ENCODE measurements at places on chromosomes 2 and 18.

DNA sequence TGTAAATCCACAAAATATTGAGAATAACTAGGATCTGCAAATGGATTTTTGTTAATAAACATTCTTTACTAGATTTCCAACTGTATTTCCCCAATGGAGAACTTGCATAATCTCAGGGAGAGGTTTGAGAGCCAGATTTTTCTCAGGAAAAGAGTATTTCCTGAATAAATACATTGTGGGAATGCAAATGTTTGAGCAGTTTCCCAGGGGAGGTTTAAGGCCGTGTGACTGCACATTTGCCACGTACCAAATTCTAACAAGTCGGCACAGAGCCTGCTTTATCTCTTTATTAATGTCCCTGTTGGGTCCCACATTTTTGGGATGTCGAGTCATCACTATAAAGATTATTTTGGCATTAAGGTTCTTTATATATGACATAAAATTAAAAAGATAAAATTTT, 27.0 kb downstream of the TFPI start:
- no peak for DNase-seq

DNA sequence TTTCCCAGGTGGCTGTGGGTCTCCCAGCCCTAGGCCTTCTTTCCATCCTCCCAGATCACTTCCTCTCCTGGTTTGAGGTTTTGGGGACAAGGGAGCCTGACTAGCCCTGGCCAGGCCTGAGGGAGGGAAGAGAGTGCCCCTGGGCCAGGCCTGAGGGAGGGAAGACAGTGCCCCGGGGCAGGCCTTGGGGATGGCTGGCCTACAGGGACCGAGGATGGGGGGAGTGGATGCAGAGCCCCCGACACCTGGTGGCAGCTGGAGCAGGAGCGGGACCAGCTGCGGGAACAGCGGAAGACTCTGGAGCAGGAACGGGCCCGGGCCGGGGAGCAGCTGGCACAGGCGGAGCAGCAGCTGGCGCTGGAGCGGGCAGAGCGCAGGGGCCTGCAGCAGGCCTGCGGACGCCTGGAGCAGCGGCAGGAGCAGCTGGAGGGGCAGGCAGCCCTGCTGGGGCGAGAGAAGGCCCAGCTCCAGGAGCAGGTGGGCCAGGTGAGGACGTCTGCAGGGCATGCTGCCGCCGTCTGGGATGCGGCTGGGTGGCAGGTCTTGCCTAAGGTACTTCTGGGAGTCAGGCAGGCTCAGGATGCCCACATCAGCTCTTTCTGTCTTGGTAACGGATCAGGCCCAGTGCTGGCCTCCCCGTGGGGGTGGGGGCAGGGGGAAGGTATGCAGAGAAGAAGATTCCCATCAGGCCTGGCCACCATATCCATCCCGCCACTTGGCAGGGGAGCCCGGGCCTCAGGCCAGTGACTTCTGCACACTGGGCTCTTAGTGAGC, 29.2 kb downstream of the CROCC2 start:
- no peak for DNase-seq

GRCh38 chr2:237471438-237472186, 15.4 kb upstream of the MLPH start:
- DNase-seq: no peak

- no peak for DNase-seq
Observed at GRCh38 chr18:48336332-48336731, 72.9 kb downstream of the ZBTB7C start.

DNA sequence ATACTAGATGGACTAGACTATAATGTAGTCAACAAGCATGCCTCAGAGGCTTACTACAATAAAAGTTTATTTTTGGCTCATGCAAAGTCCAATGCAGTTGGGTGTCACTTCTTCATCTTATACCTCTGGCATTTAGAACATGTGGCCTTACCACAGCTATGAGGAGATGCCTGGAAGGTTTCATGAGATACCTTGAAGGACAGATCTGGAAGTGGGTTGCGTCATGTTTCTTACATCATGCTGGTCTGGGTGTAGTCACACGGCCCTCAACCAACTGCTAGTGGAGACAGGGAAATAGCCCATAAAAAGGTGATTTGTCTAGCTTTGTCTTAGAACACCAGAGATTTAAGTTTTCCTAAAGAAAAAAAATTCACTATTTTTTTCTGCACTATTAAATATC, 91.7 kb upstream of the MMADHC start:
- no peak for DNase-seq

DNA sequence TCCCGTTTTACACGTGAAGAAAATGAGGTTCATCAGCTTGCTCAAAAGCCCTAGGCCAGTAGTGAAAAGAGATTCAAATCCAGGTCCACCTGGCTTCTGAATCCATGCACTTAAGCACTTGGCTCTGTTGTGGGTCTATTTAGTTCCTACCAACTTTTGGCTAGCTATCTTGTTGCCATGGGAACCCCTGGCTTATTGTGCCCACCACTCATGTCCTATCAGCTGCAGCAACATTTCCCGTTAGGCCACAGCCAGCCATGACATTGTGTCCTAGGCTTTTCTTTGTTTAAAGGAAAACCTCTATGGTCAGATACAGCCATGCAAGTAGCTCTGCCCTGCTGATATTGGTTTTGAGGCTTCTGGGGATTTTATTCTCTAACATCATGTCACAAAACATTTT, 49.8 kb downstream of the PLEK start:
- no peak for DNase-seq

- DNase-seq: no peak
Observed at GRCh38 chr2:37764739-37765138, 93.3 kb upstream of the CDC42EP3 start.

GRCh38 chr2:99480390-99480789, 9.4 kb downstream of the REV1 start:
- no peak for DNase-seq

- DNase-seq: no peak
Observed at GRCh38 chr2:16063251-16063850, 123.0 kb downstream of the MYCN start.

- DNase-seq: peak; percentile 75
Observed at GRCh38 chr2:96116424-96116878, at the start of gene ADRA2B. ADRA2B (minus strand) TSS chr2:96116571; CDS start chr2:96116149, 422 bp downstream.

- DNase-seq: no peak
Observed at GRCh38 chr2:19887510-19887909, 14.3 kb downstream of the TTC32 start.

DNA sequence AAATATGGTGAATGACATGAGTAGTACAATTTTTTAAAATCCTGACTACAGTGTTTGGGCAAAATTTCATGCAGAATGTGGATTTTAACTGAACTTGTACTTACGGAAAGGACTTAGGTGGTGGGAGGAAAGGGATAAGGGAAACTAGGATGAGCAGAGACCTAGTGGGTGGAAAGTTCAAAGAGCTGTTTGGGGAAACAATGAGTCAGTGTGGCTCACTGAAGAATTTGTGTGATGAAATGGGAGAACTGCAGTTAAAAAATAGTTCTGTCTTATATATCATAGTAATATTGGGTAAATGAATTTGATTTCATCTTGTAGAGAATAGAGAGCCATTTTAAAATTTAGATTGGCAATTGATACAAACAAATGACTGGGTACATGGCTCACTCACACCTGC, 220.1 kb upstream of the CTAGE1 start:
- no peak for DNase-seq

DNA sequence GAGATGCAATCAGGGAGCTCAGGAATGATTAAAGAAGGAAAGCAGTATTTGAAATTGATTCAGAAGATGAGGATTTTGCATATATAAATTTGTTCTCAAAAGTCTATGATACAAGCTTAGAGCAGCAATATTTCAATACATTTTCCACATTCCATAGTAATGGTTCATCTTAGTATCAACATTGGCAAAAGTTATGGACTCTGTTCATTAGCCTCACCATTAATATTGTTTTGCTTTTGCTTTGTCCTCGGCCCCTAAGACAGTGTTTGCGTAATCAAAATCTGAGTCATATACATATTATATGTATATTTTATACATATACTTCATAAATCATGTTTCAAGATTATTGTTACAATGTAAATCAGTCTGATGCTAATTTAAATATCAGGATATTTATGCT, 176.6 kb downstream of the CNTNAP5 start:
- DNase-seq: no peak

DNA sequence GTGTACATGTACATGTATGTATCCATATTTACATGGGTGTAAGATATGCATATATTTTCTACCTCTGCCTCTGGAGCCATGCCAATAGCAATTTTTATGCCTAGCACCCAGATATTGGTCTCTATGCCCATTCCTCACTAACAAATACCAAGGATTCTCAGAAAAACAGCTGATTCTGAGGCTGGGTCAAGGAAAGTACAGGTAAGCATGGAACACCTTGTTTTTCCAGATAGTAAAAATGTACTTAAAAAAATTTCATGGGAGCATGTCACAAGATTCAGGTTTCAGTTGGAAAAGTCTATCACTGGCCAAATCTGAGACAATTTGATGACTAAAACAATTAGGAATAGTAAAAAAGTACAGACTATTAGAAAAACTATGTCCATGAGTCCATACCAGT, 114.5 kb upstream of the MAPRE2 start:
- no peak for DNase-seq

- DNase-seq: no peak
Observed at GRCh38 chr18:7786569-7786968, 219.5 kb downstream of the PTPRM start.

DNA sequence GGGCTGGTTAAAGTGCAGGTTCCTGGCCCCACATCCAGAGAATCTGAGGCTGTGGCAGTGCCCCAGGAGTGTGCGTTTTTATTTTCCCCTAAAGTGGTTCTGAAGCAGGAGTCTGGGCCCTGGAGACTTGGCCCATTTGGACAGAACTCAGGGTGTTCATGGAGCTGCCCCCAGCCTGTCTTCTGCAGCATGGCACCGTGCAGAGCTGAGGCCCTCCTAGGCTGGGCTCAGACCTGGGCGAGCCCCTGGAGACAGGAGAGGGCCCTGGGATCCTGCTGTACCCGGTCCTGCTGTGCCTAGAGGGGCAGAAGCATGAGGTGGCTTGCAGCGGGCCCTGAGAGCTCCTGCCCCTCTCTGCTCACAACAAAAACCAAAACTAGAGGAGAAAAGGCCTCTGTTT, 58.8 kb upstream of the B3GNT7 start:
- no peak for DNase-seq

GRCh38 chr18:59837586-59837985, 62.2 kb upstream of the PMAIP1 start:
- no peak for DNase-seq

GRCh38 chr2:94984964-94985575, 40.4 kb upstream of the MAL start:
- no peak for DNase-seq

DNA sequence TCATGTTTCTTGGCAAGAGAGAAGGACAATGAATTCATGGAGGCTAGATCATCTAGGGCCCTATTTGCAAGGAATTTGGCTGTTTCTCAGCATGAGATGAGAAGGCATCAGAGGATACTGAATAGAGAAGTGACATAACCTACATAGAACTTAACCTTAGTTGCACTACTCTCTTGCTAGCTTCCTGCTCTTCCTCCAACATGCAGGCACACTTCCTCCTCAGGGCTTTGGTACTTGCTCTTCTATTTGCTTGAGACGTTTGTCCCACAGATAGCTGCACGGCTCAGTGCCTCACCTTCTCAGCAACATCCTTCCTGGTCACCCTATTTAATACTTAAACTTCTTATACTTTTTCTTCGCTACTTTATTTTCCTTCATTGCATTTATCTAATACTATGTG, 20.0 kb upstream of the LANCL1 start:
- no peak for DNase-seq

DNA sequence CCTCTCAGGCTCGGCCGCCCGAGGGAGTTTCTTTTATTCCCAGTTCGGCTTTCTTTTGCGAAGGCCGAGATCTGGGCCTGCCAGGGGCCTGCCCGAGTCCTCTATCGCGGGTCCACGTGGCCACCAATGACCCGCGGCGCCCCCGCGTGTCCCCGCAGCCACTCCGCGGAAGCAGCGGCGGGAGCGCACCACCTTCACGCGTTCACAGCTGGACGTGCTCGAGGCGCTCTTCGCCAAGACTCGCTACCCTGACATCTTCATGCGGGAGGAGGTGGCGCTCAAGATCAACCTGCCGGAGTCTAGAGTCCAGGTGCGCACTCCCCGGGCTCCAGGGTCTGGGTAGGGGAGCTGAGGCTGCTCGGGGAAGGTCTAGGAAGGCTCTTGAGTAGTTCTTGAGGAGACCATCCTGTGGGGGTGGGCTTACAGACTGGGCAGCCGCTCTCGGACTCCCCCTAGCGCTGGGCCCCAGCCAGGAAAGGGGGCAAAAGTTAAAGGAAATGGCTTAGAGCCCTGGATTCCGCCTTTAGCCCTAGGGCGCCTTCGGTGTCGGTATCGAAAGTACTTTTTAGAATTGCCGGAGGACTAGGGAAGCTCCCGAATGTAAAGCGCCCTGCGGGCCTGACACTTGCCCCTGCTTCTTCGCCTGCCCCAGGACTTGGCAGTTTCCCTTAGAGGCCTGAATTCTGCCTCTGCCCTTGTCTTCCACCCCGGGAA, 3.4 kb downstream of the OTX1 start:
- peak; percentile 67 for DNase-seq

DNA sequence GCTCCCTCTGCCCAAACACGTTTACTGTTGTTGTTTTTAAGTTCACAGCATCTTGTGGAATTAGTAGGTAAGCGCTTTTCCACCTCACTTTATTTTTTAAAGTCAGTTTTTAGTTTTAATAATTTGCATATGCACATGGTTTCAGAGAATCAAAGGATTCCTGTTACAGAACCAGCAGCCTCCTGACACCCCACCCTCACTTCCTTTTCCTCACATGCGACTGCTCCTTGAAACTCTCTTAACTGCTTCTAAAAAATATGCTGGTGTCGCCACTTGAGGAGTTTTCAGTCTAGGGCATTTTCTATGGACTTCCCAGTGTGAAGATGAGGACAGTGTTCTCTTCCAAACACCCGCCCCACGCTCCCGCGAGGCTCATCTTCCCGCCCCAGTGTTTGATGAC, 14.4 kb downstream of the TMEM37 start:
- DNase-seq: no peak

DNA sequence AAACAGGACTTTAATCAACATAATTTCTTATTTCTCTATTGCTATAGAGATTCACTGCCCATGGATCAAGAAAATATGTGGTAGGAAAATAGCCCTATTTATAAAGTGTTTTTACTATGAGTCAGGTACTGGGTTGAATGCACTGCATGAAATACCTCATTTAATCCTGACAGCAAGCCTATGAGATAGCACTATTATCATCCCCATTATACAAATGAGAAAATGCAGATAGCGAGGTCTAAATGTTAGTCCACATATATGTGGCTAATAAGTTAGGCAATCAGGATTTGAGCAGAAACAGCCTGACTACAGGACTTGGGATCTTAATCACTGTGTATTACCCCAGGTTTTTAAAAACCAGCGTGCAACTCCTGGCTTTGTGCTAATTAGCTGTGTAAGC, 8.5 kb upstream of the LYPD1 start:
- DNase-seq: no peak

DNA sequence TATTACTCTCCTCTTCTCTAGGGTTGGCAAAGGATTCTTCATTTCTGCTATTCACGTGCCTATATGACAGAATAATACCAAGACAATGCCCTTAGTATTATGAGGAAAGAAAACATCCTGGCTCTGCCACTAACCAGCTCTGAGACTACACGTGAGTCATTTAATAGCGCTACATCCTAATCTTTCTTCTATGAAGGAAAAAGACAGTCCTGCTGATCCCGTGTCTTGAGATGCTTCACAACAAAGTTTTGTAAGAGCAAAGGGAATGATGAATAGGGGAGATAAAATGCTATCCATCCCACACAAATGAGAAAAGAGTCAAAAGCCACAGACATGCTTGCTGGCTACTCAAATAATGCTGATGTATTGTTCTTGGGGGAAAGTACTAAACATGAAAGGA, 152.8 kb downstream of the PID1 start:
- DNase-seq: no peak
